Thyroid gland (tissue), 4 donors: ENCODE measurements at places on chromosomes 6 and 20. TPM values are rescaled to one million over a fixed set of nuclear protein-coding genes. Genes with fewer than 3 reads are reported as not detected.

GRCh38 chr6:150068720-150069648 lies at the start of gene ULBP3:
TSS of gene ULBP3 (minus strand) at chr6:150069121. CDS start at chr6:150069066, 55 bp downstream.
- H3K36me3 ChIP-seq: no peaks in the 10 kb centered on the region
- H3K27ac ChIP-seq: peak within 1 kb of the TSS; percentile 54
- H3K4me3 ChIP-seq: peak within 1 kb of the TSS; percentile 69
- H3K27me3 ChIP-seq: no peaks in the 10 kb centered on the region
- peaks cover 20% of the 10 kb centered on the region for H3K4me1 ChIP-seq
- DNase-seq: peak; percentile 94

APOBEC2 gene
- not detected for total RNA-seq

BPI gene
- total RNA-seq: not detected

DNA sequence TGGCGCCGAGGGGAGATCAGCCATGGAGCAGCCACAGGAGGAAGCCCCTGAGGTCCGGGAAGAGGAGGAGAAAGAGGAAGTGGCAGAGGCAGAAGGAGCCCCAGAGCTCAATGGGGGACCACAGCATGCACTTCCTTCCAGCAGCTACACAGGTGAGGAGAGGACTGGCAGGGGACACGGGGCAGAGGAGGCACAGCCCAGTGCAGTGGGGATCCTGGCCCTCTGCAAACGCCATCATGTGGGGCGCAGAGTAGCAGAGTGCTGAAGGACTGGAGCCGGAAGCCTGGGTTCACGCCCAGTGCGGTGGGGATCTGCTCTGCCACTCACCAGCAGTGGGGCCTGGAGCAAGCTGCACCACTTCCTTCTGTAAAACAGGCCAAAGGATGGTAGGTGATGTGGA lies 41.1 kb upstream of the FANCE start:
- H3K36me3 ChIP-seq: peaks cover 17% of the 10 kb centered on the region
- H3K27me3 ChIP-seq: no peaks in the 10 kb centered on the region
- H3K4me1 ChIP-seq: peaks cover 25% of the 10 kb centered on the region
- DNase-seq: no peak
- H3K27ac ChIP-seq: no peak overlapping the region

GRCh38 chr6:140825731-140826130 lies 1307.0 kb upstream of the GJE1 start:
- no peaks in the 10 kb centered on the region for H3K27me3 ChIP-seq
- H3K4me3 ChIP-seq: no peak overlapping the region
- H3K36me3 ChIP-seq: no peaks in the 10 kb centered on the region
- no peaks in the 10 kb centered on the region for H3K4me1 ChIP-seq
- no peak for DNase-seq

DNA sequence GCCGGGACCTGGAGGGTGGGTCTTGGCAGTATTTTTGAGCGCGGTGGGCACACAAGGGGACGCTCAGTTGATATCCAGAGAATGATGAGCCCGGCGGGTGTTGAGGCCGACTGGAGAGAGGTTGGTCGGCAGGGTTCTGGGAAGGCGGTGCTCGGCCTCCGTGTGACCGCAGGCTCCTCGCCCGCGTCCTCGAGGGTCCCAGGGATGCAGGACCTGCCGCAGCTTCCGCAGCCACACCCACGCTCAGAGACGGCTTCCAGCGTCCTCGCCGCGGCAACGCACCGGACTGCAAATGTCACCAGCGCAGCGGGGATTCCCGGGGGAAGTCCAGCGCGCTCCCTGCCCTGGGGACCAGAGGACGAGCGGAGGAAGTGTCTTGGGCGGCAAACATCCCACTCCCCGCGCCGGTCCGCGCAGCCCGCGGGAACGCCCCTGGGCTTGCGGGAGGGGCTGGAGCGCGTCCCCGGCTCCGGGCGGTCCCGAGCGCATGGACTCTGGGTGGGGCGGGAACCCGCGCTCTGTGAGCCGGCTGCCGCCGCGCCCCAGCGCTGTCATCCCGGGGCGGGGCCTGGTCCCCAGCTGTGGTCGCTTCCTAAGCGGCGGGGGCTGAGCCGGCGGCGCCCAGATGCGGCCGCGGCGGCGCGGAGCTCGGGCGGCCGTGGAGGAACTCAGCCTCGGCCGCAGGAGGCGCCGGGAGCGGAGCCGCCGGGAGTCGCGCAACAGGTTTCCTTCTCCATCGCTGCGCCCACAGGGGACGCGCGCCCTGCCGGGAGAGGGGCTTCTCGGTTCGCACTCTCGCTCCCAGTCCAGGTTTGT lies at the start of gene STX11:
STX11 (plus strand) TSS at position 624 of the 816 bp plus-strand sequence. CDS start 36,111 bp downstream, outside the sequence.
- no peaks in the 10 kb centered on the region for H3K36me3 ChIP-seq
- peak within 1 kb of the TSS; percentile 6 for H3K27ac ChIP-seq
- peaks cover 30% of the 10 kb centered on the region for H3K4me1 ChIP-seq
- no peaks in the 10 kb centered on the region for H3K27me3 ChIP-seq

GRCh38 chr6:101150226-101150625 lies 243.3 kb upstream of the GRIK2 start:
- no peaks in the 10 kb centered on the region for H3K36me3 ChIP-seq
- no peaks in the 10 kb centered on the region for H3K27me3 ChIP-seq
- H3K4me1 ChIP-seq: no peaks in the 10 kb centered on the region
- no peak overlapping the region for H3K4me3 ChIP-seq

NOX3 gene
- total RNA-seq: not detected
